ENCODE measurements at places on chromosomes 16 and 17.
A peak's percentile ranks its signal among the peaks of the same experiment; 100 is the strongest.

GRCh38 chr17:66432996-66433551 is 130.7 kb downstream of the PRKCA start:
- no peak for DNase-seq

DNA sequence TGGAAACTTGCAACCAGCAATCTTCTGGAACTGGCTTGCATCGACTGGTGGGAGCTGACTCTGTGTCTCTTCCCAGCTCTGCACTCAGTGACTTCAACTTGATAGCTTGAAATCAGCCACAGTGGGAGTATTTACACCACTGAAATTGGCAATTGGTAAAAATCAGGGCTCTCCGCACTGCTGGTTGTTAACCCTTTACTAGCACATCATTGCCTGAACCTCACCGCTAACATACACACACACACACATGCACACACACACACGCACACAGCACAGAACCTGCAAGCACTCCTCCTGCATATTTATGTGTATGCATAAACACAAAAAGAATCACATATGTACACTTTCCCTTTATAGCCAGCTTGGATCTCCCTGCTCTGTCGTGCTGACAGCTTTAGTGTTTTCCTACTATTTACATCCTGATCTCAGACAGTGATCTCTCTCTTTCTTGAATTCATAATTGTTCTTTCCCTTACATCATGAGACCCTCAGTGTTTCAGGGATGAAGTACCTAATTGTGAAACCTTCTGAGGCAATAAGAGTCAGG is 7.9 kb upstream of the TMIGD1 start:
- DNase-seq = no peak

DNA sequence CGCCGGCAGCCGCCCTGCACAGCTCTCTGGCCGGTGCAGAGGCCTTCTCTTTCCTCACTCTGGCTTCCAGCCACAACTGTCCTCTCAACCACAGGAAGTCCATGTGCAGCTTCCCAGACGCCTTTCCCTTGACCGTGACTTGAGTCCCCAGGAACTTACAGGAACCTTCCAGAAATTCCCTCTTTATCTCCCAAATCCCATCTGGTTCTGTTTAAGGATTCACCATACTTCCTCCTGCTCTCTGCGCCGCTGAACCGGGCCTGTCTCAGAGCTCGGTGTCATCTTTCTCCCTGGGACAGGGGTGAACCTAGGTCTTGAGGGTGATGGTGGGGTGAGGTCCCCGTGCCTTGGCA is 65.2 kb upstream of the ZNF469 start:
- DNase-seq = no peak

DNA sequence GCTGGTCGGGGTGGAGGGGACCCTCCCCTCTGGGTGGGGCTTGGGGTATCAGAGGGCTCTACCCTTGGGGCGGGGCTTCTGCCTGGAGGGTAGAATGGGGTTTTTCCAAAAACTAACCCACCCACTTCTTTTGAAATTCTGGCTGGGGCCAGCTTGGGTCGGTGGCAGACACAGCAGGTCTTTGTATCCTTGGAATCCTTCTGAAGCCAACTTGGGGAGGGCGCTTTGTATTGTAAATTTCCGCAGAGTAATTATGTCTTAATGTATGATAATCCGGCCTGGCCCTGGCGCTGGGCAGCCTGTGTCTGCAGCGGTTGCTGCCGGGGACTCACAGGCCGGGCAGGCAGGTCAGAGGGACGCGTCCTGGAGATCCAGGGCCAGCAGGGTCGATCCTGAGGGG is 33.9 kb upstream of the GSE1 start:
- no peak for DNase-seq

DNA sequence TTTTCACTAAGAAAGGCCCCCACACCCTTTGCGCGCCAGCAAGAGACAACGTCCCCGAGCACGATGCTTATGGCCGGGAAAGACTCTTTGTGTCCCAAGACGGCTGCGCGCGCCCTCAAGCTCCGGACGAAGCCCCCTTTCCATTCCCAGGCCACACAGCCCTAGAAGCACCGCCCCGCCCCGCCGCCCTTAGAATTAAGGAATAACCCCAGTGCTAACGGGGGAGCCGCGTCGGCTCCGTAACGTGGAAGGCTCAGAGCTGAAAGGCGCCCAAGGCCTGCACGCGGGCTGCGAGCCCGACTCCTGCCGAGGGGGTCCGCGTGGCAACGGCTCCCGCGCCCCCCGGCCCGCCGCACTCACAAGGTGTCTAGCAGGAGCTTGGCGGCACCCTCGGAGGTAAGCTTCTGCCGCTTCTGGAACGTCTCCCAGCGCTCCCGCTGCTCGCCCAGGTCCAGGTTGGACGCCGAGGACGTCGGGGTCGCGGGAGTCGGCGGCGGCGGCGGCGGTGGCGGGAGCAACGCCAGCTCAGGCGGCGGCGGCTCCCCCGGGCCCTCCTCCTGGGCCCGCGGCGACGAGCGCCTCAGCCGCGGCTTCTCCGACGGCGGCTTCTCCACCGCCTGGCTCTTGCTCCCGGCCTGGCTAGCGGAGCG is 477 bp downstream of the CENPV start:
- peak; percentile 25 for DNase-seq

Data from stimulated activated CD4-positive, alpha-beta T cell treated with anti-CD3 and anti-CD28 coated beads, Interleukin-1b, Interleukin-23, amount 100 ng/mL, for 48 hours (primary cell).